ENCODE measurements at places on chromosomes 5 and 9.
A peak's percentile ranks its signal among the peaks of the same experiment; 100 is the strongest.

GRCh38 chr5:103369125-103370120 is 110.9 kb downstream of the MACIR start:
- no peak for DNase-seq

DNA sequence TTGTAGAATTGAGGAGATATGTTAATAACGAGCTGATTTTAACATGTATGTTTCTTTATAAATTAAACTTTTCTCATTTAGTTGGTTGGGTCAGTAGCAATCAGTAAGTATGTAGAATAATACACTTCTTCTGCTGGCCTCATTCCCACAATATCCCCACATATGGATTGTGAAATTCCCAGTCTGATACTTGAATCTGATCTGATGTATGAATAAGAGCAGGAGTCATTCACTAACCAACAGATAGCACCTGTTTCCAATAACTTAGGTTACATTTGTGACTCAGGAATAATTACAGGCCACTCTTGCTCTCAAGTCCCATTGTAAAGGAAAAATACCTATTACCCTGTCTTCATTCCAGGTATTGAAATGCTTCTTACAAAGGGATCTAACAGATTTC is 23.9 kb downstream of the SLC36A1 start:
- DNase-seq, result no peak

DNA sequence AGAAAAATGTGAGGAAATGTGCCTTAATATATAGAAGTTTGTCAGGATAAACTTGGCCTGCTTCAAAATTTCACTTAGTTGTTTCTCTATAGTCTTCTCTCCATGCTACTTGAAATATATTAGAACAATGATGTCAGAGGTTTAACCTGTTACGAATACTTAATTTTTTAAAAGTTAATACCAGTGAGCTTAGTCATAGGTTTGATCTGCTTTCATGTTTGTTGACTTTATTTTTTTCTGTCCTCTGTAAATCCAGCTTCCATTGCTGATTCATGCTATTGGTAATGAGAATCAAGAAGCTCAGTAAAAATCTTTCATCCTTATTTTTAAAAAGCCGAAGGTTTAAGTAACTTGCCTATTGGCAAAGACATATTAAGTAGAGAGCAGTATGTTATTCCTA is 27.9 kb downstream of the BDP1 start:
- peak; percentile 40 for DNase-seq

- DNase-seq, result no peak
Measured at GRCh38 chr5:139636975-139637408, 11.2 kb upstream of the CXXC5 start.

- DNase-seq, result no peak
Measured at GRCh38 chr5:126016256-126016655, 407.0 kb upstream of the GRAMD2B start.

DNA sequence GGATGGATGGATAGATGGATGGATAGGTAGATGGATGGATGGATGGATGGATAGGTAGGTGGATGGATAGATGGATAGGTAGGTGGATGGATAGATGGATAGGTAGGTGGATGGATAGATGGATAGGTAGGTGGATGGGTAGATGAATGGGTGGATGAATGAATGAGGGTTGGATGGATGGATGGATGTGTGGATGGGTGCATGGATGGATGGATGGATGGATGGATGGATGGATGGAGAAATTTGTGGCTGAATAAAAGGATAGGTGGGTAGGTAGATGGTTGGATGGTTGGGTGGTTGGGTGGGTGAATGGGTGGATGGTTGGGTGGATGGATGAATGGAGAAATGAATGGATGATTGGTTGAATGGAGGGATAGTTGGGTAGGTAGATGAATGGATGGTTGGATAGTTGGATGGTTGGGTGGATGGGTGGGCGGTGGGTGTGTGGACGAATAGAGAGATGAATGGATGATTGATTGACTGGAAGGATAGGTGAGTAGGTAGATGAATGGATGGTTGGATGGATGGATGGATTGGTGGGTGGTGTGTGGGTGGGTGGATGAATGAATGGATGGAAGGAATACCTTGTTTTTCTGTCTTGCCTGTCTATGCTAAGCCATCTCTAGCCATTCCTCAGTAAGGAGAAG is 71.0 kb upstream of the ASS1 start:
- DNase-seq, result no peak

- DNase-seq, result no peak
Measured at GRCh38 chr5:150118561-150119229, 32.3 kb upstream of the CSF1R start.

DNA sequence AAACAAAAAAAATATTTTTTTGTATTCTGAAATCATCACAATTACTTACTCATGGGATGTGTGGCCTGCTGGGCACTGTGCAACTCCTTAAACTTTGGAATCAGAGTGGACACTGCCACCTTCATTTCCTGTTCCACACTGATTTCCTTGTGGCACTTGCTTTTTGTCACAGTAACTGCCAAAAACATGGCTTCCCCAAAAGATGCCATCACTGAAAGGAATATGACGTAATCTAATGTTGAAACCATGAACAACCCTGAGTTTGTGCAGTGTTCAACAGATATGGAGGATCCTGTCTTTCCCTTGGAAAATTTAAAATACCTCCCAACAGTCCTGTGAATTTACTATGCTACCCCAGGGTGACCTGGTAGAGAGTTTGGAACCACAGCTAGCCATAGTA is 12.6 kb upstream of the IL12B start:
- no peak for DNase-seq

DNA sequence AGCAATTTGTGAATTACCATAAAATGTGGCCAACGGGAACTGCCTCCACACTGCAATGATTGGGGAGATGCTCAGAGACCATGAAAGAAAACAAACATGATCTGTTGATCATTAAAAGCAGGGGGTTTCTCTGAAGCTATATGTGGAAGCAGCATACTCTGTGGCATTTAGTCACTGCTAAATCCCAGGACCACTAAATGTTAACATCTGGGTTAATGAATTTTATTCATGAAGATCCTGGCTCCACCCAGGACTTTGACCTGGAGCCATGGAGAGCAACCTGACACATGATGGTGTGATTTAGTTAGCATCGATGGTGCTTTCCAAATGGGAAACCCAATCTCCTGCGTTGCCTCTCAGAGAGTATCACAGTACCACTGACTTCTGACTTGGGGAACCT is 497.8 kb downstream of the AGTPBP1 start:
- no peak for DNase-seq

- no peak for DNase-seq
Measured at GRCh38 chr9:93673021-93673838, 96.8 kb downstream of the PHF2 start.

DNA sequence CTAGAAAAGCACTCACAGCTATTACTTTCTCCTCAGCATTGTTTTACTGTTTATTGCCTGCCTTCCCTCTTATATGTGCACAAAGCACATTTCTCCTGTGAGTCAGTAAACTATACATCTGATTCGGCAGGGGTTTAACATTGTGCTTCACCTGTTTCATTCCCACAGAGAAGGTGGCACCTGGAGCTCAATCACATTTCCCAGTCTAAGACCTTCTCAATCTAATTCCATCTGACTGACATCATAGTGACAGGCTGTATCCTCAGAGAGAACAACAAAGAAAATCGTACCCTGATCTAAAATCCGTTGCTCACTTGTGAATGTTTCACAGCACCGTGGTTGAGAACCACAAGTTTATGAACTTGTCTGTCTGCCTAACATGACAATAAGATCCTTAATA is 92.4 kb upstream of the CAST start:
- DNase-seq, result no peak

DNA sequence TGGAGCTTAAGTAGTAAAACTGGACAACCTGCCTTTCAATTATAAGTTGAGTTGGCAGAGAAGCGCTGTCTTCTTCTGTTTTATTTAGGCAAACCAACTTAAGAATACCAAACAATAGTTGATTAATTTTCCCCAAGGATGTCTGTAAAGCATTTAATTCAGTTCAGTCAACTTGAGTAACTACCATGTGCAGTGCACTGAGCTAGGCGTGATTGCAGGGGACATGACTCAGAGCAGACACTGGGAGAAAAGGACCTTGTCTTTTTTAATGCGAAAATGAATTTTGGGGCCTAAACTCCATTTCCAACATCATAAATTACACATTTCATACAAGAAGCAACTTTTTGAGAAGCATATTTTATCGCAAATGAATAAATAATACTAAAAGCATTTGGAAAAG is 66.3 kb downstream of the FBXL7 start:
- DNase-seq, result no peak

- DNase-seq, result no peak
Measured at GRCh38 chr9:9142001-9142400, 1342.4 kb upstream of the DMAC1 start.

DNA sequence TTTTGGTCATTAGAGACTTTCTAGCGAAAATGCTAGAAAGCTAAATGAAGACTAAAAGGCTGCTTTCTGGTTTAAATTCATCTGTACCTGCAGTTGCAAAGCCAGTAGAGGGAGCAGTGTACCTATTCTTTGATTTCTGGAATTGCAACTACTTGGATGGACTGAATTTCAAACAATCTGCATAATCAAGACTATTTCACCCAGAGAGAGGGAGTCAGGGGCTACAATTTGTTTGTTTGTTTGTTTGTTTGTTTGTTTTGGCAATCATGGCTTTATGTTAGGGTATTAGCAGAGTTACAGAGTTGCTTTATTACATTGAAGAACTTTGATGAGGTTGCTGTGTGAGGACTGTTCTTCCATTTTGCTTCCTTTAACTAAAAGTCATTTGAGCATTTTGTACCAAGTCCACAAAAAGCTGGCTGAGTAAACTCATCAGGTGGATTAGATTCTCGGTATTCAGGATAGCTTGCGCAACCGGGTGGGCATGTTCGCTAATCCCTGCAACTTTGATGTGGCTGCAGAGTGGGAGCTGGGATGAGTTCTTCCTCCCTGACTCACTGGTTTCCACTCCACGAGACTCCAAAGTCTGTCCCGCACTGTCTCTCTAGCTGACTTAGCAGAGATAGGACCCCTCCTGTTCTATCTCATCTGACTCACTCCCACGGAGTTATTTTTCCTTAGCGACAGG is 80.0 kb upstream of the TUT7 start:
- DNase-seq, result peak; percentile 81

DNA sequence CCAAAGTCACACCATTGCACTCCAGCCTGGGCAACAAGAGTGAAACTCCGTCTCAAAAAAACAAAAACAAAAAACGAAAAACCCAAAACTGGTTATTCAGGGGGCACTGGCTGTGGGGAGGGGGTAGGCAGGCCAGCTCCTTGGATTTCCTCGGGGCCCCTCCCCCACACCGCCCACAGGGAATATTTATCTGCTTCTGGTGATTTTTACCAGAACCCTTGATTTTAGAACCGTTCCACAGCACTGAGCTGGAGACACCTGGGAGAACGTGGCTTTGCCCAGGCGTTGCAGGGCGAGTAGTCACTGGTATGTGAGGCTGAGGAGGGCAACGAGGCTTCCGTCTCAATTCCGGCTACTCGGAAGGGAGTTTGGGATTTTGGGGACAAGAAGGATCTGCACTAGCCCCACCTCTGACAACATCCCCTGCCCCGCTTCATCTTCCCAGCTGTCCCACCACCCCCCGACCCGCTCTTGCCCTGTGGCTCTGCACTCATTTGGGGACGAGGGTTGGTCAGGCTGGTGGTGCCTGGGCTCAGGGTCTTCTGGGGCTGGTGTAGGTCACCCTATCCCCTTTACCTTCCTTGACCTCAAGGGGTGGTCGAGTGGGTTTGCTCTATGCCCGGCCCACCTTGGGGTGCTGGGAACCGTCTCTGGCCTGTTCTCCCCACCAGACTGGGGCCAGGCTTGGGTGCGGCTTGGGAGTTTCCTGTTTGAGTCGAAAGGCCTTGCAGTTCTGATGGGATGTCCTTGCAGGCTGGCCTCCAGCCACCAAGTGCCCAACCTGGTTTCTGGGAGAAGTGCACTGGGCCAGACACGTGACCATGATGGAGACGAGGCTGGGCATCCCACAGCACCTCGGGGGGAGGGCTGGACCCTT is 3.5 kb downstream of the AHRR start:
- no peak for DNase-seq

DNA sequence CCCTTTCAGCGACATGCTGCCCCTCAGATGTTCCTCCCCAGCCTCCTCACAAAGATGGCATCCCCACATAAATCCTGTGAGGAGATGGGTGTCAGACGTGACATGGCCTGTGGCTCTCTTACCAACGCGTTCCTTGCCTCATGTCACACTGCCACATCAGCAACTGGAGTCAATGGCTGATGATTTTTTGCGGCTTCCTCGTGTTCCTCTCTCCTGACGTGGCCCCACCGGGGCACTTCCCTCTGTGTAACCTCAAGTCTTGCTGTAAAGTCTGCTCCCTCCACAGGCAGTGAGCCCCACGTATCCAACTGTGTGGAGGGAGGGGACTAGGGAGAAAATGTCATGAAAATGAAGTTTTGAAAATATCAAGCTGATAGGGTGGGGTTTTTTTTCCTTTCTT is 53.2 kb upstream of the SHISAL2B start:
- no peak for DNase-seq

DNA sequence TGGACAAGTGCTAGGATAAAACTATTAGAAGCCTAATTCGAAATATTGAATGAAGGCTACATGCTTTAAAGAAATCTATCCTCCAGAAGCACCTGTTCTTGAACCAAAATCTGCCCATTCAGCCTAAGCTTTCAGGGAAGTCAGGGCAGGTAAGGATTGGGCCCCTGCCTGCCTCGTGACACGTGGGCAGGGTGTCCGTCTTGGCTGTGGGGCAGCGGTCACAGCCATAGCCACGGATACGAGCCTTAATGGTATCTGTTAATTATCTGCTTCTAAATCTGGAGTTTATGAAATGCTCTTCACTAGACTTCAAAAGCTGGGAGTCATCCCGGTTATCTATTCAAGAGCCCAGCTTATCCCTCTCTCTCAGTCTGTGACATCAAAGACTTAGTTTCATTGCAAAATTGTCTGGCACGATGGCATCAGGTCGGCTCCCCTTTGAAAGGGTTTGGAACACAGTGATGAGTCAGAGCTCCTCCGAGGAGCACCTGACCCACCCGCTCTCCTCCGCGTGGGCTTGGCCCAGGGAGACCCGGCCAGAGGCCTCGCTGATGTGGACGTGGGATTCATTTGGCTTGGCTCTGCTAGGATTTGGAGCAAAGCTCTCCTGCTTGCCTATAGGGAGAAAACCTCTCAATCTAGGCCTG is 135.9 kb downstream of the MACROH2A1 start:
- peak; percentile 31 for DNase-seq

DNA sequence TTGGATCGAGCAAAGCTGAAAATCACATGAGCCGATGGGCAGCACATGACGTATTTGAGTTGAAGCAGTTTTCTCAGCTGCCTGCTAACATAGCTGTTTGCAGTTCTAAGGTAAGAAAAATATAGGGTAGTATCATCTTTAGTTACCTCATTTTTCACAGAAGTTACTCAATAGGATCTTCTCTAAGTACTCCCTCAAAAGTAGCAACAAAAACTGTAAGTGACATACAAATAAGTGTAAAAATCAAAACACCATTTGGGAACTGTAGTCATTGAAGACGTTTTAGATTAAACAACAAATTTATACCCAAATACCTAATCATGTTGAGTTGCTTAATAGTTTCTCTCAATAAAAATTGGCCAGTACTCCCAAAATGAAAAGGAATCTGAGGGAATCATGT is 102.6 kb downstream of the ERCC6L2 start:
- DNase-seq, result no peak
